ENCODE measurements at places on chromosomes 5 and 9.

DNA sequence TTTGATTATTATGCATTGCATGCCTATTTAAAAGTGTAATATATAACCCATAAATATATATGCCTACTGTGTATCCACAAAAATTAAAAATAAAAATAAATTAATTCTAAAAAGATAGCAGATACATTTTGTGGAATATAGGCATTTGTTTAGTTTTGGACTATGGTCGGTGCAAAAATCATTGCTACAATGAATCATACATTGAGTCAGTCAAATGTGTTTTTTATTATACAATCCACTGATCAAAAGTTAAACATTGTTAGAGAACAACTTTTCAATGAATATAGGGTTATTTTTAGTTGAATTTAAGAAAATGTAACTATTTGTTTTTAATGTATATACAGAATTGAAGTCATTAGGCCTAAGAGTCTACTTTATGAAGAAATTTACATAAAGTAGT lies 885.9 kb downstream of the EFNA5 start:
- DNase-seq: no peak

- no peak for DNase-seq
These were observed 104.6 kb upstream of the SARDH start for GRCh38 chr9:133842721-133843227.

DNA sequence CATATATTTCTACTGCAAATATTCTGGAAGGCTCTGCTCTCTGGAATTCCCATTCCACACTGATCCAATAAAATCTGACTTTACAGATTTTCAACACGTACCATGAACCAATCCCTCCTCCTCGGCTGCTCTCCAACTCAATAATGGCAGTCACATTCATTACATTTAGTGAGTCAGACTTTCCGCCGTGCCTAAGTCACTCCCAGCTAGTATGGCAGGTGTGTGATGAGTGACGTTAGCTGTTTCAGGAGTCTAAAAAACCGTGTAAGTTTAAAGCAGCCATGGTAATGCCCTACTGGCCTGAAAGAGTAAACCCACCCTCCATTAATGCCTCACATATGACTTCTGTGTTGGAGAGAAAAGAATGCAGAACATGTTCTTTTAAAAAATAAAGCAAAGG lies 3.3 kb downstream of the FBN2 start:
- DNase-seq: no peak

GRCh38 chr5:33182986-33183385 lies 257.8 kb upstream of the TARS1 start:
- DNase-seq: no peak

DNA sequence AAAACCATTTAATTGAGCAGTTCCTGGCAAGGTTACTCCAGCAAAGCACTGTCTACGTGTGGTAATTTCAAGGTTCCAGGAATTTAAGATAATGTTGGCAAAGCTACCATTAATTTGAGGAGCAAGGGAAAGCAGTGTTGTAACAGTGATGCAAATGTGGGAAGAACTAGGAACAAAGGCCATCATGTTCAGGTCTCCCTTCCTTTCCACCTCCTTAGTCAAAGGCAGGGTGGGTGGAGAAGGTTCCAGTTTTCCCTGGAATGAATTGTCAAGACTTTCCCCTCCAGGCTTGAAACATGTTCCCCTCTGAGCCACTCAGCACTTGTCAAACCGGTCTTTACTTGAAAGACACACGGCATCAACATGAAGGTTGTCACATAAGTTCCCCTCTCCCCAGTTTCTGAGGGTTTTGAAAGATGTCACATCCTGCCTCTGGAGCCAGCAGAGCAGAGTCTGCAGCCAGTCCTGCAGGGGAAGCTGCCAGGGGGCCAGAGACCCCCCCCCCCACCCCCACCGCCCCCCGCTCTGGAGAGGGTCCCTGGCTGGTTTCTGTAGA lies 226.0 kb downstream of the GAS1 start:
- no peak for DNase-seq

- no peak for DNase-seq
These were observed 136.9 kb downstream of the SIL1 start for GRCh38 chr5:139061274-139061673.

GRCh38 chr9:107213080-107213479 lies 70.0 kb upstream of the RAD23B start:
- DNase-seq: no peak

Data from putamen (tissue), 1 donor.